ENCODE measurements at places on chromosomes 6 and 20.

GRCh38 chr6:50851049-50851845 is 32.6 kb downstream of the TFAP2B start:
- DNase-seq = no peak

DNA sequence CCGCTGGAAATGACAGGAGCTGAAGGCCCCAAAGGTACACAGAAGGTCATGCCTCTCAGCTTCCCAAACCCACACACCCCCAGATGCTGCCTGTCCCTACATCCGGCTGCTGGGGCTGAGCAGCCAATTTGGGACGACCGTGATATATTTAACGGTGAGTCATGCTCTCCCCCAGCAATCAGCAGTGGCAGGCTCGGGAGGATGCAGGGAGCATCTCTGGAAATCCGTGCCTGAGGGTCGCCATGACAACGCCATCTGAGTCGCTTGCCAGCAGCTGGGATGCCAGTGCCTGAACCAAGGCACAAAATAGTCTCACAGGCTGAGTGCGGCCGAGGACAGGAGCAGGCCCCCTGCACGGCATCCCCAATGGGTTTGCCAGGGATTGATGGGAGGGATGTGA is 57.9 kb downstream of the KCNB1 start:
- no peak for DNase-seq

GRCh38 chr6:55632953-55633352 is 54.0 kb upstream of the HMGCLL1 start:
- DNase-seq = no peak

DNA sequence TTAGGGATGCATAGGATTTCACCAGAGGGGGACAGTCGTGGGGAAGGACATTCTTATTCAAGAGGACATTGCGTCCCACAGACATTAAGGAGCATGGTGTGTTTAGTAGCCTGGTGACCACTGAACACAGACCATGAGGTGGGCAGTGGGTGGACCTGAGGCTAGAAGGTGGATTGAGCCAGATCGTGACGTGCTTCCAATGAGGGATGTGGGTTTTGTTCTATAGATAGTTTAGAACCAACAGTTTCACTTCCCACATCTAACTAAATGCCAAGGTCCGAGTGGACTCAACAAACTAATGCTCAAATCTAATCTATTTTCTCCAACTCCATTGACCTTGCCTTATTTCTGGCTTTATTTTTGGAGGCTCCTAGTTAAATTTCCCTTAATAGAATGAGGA is 58.5 kb downstream of the OGFRL1 start:
- DNase-seq = no peak

DNA sequence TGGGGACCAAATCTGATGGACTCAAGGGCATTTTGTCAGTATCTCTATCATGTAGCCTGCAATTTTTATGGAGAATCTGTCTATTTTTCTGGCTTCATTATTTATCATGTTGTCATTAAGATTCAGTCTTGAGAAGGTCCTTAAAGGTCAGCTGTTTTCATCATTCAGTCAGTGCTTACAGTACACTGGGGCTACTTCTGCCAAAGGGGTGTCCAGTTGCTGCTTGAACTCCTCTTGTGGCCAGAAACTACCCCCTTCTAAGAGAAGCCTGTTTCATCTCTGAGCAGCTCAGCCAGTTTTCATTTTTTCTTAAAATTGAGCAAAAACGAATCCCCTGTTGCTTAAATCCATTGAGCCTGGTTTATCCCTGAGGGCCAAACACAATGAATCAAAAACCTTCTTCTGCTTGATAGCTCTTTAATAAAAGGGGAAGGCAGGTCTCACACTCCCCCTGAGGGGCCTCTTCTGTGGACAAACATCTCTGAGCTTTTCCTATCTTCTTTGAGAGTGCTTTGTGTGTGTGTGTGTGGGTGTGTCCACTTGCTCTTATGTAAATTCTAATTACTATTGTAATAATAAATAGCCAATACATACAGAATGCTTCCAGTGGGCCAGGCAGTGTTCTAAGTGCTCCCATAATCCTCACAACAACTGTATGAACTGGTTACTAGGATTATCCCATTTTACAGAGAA is 172.2 kb downstream of the PLCB1 start:
- DNase-seq = no peak

- DNase-seq = peak; percentile 35
Observed at GRCh38 chr20:52031206-52031562, 160.4 kb downstream of the ZFP64 start.

GRCh38 chr6:16849280-16849987 is 88.2 kb upstream of the ATXN1 start:
- peak; percentile 45 for DNase-seq

DNA sequence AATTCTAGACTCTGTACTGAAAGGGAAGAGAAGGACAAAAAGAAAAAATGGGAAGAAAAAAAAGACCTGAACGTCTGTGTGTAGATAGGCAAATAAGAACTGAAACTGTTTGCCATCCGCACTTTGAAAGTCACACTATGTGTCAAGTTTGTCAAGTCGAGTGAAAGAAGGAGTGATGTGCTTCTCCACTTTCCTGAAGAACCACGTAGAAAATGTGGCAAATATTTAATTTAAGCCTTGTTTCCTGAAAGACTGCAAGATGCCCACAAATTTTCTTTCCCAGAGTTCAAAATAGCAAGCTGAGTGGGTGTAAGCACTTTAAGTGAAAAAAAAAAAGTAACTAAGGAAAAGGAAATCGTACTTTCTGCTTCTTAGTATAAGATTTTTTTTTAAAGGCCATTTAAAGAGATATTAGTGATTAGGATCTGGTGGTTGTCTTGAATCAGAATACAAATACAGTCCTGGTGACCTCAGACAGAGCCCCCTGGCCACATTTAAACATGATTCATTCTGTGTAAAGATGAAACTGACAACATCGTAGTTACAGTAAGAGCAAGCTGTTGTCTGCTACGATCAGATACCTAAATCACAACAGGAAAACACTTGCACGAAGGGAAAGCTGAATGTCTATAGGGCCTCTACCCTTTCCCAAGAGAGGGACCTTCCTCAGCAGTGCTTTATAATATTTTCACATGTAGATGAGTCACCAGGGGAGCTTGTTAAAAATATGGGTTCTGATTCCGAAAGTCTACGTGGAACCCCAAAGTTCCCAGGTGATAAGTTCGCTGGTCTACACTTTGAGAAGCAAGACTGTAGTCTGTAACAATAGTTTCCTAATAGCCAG is 102.3 kb downstream of the HIVEP2 start:
- DNase-seq = no peak

DNA sequence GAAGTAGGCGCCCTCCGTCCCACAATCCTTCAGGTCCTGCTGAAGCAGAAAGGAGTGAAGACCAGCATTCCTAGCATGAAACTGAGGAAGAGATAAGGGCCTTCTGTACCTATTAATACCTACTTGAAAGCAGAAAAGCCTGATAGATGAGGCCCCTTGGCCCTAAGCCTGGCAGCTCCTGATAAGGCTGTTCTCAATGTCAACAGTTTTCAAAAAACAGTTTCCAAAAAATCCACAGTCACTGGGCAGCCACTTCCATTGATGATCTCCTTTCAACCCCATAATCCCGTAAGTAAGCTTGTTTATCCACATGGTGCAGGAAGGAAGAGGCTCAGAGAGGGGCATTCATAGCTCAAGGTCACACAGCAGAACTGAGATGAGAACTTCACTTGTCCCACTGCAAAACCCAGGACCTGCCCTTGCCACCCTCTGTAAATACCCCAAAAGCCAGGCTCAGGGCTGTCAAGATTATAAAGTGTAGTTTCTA is 2.8 kb upstream of the E2F1 start:
- no peak for DNase-seq

DNA sequence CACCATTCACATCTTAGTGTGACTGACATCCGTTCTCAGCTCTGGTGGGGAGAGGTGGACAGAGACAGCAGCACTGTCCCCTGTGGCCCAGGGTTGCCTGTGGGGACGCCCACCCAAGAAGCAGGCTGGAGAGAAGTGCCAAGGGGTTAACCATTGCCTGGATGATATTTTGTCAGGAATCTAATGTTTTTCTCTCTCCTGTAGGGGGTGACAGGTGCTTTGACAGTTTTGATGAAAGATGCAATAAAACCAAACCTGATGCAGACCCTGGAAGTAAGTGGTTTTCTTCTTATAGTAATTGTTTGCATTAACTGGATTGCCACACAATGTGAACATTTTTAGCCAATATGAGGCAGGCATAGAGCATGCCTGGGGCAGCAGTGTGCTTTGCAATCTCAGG is 99.3 kb downstream of the MTHFD1L start:
- no peak for DNase-seq

DNA sequence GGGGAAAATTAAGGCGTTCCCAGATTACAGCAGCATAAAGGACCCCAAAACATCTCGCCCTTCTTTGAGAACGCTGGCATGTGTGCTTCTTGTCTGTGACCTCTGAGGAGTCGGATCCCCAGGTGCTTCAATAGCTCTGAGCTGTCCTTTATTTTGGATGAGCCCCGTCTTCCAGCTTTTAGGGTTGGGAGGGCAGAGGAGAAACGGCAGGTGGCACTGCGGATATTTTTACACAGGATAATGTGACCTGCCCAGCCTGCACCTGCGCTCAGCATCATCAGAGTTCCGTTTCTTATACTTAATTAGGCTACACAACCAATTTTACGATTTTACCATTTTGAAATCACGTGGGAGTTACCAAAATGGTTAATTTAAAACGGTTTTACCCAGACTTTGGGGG is 147.7 kb upstream of the RPS6KA2 start:
- no peak for DNase-seq

DNA sequence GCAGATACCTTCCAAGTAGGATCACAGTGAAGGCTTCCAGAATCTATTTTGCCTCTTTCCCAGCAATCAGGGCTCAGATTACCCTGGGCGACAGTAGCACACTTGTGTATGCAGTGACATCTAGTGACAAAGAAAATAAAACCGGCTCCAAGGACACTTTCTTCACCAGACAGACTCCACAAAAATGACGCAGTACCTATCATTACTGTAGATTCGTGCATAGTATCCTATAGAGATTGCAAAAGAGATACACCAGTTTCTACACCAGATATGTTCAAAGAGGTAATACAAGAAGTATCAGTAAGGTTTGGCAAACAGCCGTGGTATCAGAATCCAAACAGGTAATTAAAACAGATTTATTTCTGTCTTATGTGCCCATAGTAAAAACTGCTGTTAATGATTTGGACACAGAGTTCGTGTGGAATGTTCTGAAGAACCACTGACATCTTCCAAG is 600.4 kb upstream of the JAG1 start:
- peak; percentile 76 for DNase-seq

- DNase-seq = no peak
Observed at GRCh38 chr6:117393045-117393444, 32.7 kb downstream of the ROS1 start.

DNA sequence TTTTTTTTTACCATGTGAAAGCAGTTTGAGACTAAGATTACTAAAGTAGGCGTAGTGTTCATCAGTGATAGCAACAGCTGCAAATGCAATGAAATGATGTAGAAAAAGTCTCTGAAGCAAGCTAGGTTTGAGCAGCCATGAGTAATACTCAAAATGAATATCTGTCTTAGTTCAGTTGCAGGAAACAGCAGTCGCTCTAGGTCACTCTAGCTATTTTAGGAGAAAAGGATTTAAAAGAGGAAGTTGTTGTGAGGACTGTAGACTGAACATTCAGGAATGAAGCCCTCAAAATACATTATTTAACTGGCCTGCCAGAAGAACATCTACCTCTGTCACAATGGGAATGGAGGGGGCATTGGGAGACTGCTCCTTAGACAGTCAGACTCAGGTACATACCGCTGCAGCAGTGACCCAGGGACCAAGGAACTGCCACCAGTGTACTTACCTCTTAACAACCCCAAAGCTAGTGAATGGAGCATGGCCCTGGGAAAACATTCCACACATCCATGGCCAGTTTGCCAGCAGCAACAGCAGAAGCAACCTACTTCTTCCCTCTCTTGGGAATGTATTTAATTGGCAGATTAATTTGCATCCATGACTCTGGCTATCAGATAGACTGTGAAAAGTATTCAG is 243.0 kb upstream of the KHDRBS2 start:
- DNase-seq = no peak
